GM19239 (cell line): ENCODE measurements at places on chromosomes 6 and 20.

GRCh38 chr6:157481865-157482249, 100.9 kb downstream of the ZDHHC14 start:
- DNase-seq = no peak

GRCh38 chr20:58447511-58448391, 58.7 kb downstream of the VAPB start:
- DNase-seq = no peak

DNA sequence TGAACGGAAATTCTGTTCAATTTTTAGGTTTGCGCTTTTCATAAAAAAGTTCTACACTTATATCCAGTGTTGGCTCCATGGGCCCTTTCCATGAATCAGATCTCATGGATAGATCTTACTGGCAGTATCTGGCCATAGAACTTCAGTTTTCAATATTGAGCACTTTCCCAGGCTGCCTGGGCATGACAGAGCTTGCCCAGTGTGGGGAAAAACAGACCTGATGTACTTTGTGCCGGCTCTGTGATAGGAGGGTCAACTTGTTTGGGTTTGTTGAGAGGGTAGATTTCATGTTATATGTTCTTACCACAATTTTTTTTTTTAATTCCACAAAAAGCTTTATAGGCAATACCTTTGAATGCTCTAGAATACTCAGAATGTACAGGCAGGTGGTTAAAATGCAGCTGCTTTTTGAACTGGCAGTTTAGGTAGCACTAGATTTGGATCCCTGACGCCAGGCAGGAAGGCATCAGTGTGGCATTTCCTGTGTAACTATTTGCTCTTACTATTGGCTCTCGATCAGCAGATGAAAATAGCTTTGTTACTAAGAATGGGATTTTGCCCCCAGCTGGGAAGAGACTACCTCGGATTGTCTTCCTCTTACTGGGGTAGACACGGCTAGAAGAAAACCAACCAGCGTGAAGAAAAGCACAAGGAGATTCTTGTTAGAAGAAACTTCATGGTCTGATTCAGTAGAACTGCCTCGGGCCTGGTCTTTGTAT, 404.9 kb upstream of the SOX4 start:
- no peak for DNase-seq

GRCh38 chr20:23296841-23297701, 53.5 kb upstream of the NXT1 start:
- no peak for DNase-seq

GRCh38 chr20:50040432-50041245, 57.9 kb downstream of the SNAI1 start:
- DNase-seq = no peak

GRCh38 chr6:125764121-125764671, 14.8 kb downstream of the HEY2 start:
- DNase-seq = no peak

DNA sequence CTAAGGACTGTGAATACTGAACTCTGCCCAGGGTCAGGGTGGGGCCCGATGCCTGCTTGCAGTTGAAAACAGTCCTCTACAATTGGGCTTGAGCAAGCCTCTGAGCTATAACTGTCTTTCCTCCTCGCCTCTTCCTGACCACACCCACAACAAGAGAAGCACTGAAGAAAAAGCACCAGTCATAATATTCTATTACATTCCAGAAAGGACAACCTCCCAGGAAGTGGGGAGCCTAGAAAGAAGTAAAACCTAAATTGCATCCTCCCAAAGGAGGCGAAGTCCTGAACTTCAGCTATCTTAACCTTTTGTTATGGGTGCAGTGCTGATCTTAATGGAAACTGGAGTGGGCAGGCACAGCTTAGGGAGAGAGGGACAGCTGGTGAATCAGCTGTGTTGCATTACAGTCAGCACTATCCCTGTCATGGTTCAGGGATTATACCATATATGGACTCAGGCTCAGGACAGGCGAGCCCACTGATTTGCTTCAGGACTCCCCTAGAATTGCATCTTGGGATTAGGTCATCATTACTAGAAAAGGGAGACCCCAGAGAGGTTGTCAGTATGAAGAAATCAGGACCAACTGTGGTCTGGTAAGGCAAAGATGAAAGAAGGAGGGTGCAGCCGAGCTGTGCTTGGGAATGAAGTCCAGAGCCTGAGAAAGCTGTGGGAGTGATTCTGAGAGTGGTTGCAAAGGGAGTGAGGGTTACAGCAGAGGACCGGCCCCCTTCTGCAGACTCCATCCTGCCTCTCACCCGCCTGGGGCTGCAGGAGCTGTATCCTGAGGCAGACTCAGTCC, 18.3 kb upstream of the TRAM2 start:
- DNase-seq = no peak

DNA sequence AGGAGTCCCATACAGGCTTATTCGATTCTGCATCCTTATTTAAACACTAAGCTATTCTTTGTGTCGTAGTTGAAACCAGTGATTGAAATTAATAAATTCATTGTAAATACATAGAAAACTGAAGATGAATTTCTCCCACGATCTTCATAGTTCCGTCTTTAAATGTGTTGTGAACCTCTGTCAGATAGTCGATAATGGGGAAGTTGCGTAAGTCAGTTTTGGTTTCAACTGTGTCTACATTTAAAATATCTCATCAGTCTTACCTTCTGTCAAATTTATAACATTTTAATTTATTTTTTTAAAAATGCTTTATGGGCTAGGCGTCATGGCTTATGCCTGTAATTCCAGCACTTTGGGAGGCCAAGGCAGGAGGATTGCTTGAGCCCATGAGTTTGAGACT, 12.7 kb downstream of the STX11 start:
- DNase-seq = no peak

DNA sequence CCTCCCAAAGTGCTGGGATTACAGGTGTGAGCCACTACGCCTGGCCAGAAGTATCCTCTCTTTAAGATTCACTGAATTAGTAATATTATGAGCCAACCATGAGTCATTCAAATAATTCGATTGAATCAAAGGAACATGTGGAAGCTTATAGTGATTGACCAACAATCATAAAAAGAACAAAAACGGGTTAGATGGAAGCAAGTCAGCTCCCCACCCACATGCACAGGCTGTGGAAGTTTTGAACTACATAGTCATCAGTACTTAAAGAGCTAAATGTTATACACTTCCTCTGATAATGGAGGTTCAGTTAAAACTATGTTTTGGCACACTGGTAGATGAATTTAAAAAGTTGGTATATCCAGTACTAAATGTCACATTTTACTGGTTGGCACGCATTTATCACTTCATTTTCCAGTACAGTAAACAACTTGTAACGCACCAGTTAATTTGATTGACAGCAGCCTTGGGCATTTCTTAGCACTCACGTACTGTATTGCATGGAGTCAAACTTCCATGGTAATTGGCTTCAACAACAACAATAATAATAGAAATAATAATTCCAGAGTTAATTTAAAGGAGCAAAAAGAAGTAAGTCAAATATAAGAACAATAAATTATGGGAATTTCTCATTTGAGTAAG, 1107.3 kb upstream of the MAP3K7 start:
- DNase-seq = no peak

GRCh38 chr6:133426038-133426437, 184.9 kb downstream of the EYA4 start:
- no peak for DNase-seq

- DNase-seq = no peak
These were observed 32.3 kb upstream of the TRDN start for GRCh38 chr6:123668965-123669591.

DNA sequence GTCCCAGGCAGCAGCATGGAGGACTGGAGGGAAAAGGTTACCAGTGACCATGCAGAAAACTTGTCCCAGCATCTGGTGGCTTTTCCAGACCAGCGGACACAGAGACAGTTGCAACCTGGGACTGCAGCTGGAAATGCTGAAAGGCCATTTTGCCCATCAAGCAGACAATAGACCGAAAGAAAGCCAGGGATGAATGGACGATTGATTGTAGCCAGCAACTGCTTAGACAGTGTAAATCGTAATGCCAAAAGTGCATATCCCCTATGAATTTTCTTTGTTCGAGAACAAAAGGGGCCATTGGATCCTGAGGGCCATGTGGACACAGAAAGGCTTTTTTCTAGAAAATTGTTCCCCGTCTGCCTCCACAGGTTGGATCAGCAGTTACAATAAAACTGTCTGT, 115.7 kb downstream of the MBOAT1 start:
- DNase-seq = no peak

DNA sequence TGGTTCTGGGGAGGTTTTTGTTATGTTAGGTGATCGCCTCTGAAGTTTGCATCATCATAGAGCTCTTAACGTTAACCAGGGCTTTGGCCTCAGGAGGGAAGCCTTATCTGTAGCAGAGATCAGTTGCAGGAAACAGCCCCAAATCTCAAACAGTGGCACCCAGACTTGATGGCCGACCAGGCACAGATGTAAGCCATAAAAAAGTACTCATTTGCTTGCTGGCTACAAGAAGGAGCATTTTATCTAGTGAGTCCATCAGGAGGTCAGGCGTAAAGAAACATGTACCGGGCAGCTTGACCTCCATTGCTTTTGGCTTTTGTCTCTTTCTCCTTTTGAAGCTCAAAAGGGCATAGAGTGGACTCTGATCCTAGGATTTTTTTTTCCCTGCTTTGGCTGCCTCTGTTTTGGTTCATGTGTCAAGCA, 122.3 kb downstream of the CCDC170 start:
- DNase-seq = no peak

GRCh38 chr6:100574836-100575235, 110.1 kb upstream of the SIM1 start:
- no peak for DNase-seq

DNA sequence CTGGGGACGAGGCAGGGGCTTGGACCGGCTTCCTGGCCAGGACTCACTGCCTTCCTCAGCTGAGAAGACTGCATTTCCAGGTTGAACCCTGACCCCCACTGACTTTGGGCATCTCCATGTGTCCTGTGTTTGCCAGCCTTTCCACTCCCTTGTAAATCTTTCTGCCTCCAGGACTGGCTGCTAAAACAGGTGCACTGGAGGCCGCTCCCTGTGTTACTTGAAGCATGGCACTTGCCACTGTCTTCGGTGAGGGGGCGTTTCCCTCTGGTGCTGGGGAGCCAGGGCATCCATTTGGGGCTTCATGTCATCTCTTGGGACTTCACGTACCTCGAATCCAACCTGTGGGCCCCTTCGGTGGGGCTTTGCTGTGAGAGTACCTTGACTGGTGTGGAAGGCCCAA, 6.7 kb upstream of the RBM38 start:
- DNase-seq = no peak

DNA sequence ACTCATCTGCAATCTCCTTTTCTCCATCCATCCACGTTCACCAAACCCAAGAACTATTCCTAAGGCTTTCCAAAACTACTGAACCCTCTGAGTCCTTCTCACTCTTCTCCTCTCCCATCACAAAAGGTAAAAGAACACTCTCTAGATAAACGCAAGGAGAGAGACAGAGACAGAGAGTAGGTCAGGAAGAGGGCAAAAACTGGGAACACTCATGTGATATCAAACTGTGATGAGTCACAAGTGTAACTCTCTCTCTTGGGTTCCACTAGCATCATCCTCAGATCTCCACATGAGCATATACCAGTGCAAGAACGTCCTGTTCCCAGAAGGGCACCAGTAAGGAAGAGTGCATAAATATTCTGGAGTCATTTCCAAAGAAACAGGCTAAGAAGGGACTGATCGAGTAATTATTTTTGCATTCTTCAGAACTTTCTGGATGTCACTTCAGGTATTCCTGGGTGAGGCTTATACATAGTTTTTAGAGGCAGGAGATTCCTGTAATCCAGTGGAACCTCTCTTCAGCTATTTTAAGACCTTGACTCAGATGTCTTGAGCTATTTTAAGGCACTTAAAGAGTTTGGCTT, 47.3 kb upstream of the STXBP5 start:
- DNase-seq = no peak

DNA sequence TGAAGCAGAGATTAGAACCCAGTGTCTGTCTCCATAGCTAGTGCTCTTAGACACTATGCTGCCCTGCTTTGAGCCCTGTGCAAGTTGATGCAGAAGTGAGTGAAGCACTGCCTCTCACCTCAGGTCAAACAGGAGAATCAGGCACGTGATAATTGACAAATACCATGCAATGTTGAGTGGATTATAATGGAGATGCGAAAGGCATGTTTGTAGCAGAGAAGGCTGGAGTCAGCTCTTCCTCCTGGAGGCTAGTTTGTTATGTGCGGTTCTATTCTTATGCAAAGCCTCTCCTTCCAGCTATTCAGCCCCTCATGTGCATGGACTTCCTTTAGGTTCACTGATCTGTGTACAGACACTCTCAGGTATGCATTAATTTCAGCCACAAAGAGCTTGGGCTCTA, 108.5 kb downstream of the MANEA start:
- DNase-seq = no peak

- DNase-seq = no peak
These were observed 4.9 kb downstream of the POLR1C start for GRCh38 chr6:43521836-43522235.

DNA sequence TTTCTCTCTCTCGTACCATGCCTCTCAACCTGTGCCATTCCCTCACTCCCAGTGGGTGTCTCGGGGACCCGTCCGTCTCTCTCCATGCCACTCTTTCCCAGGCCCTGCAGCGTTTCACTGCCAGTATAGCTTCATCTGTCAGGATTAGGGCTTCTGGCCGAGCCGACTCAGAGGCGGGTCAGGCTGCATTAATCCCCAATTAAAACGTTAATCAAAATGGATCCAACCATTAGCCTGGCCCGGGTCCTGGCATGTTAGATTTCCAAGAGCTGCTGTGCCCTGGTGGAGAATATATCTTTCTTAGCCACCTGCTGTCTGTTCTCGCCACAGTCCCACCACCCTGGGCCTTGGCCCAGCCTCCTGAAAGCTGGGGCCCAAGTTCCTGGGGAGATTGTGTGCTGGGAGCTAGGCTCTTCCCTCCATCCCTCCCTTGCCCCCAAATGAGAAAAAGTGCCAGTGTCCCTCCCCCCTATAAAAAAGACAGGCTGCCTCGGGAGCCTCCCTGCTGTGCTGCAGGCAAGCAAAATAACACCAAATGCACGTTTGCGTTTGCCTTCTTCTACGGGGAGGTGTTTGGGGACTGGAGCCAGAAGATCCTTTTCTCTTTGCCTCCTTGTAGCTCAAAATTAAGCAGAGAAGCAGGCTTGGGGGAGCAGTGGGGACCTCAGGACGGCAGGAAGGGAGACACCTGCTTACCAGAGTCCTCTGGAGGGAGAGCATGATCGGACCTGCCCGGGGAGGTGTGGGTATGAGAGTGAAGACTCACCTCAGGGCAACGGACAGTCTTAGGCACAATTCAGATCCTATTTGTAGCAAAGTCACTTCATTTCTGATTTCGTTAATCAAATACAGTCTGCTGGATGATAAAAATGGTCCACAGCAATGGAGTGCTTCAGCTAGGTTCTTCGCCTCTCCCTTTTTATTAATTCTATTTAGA, 3.0 kb downstream of the KCNG1 start:
- DNase-seq = no peak

GRCh38 chr20:35116258-35116657, 23.7 kb upstream of the TRPC4AP start:
- DNase-seq = no peak

- no peak for DNase-seq
These were observed 50.7 kb downstream of the CTCFL start for GRCh38 chr20:57474205-57474604.

DNA sequence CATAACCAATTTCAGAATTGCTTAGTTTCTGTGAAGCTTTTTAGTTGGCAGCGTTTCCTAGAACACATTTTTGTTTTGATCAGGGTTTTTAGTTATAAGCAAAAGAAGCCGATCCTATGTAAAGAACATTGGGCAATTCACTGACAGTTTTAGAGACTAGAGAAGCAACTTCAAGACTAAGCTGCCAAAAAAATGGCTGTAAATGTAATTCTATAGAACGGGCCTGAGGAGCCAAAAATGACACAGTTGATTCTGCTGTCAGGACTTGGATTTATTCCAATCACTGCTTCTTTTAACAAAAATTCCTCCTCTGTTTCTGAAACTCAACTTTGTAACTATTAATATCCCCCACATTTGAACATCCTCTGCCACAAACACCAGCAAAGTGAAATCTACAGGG, 236.0 kb upstream of the EYS start:
- no peak for DNase-seq

GRCh38 chr20:17568045-17568788, 1.7 kb upstream of the DSTN start:
- DNase-seq = no peak
